ENCODE measurements at places on chromosomes 11 and 22.

- no peak for DNase-seq
Measured at GRCh38 chr11:80379620-80380278, 938.9 kb upstream of the TENM4 start.

DNA sequence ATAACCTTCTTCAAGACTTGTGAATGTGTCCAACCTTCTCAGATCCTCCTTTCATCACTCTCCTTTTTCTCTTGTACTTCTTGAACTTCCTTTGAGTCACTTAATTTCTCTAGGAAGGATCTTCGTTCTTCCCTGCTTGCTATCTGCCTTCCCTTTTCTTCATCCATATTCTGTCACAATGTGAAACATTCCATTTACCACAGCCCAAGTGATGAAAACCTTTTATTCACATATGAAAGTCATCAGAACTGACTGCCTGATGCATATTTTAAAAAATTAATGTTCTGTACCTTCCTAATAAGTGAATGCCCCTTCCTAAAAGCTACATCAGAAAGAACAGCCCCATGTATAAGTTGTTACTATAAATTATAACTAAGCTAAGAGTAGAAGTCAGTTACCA is 520.4 kb upstream of the LUZP2 start:
- no peak for DNase-seq

- DNase-seq, result peak; percentile 39
Measured at GRCh38 chr11:134498326-134499139, 86.5 kb upstream of the B3GAT1 start.

GRCh38 chr11:69009441-69010211 is 3.4 kb downstream of the MRGPRF start:
- DNase-seq, result no peak
